ENCODE measurements at places on chromosomes 12 and 14. TPM values are rescaled to one million over a fixed set of nuclear protein-coding genes. Genes with fewer than 3 reads are reported as not detected.

The PTPRR gene
- total RNA-seq = 0.37 TPM

The CDCA3 gene
- 0.39 TPM for total RNA-seq

The IRAK3 gene
- 12.3 TPM for total RNA-seq

The CLEC4A gene
- total RNA-seq = not detected

The SAMD15 gene
- total RNA-seq = 0.39 TPM

The SLC25A21 gene
- total RNA-seq = 0.93 TPM

The SLC16A7 gene
- total RNA-seq = 139 TPM

The LPAR5 gene
- 3.7 TPM for total RNA-seq

The PRH2 gene
- not detected for total RNA-seq

The KRT7 gene
- 58.4 TPM for total RNA-seq

The TTLL5 gene
- total RNA-seq = 15.3 TPM

The RILPL1 gene
- 93.1 TPM for total RNA-seq

The RNF212B gene
- total RNA-seq = not detected

The LTB4R2 gene
- 1.4 TPM for total RNA-seq

The C12orf56 gene
- total RNA-seq = not detected

The GDF3 gene
- total RNA-seq = not detected

The GPR84 gene
- total RNA-seq = not detected

The TAS2R42 gene
- total RNA-seq = not detected

The CD27 gene
- 1.1 TPM for total RNA-seq

The PMCH gene
- total RNA-seq = not detected

The PDE3A gene
- total RNA-seq = 127 TPM

The NOVA1 gene
- 5.1 TPM for total RNA-seq

The CPNE6 gene
- not detected for total RNA-seq

The KRT85 gene
- total RNA-seq = not detected

The LRRC10 gene
- total RNA-seq = 3.1 TPM

The LRR1 gene
- 3.8 TPM for total RNA-seq

The GLIPR1L1 gene
- not detected for total RNA-seq

The VCPKMT gene
- 2.4 TPM for total RNA-seq

The CMA1 gene
- total RNA-seq = not detected

The MAP3K9 gene
- total RNA-seq = 1.6 TPM

The SYCP3 gene
- total RNA-seq = not detected

The CNTN1 gene
- total RNA-seq = 0.16 TPM

The MLH3 gene
- total RNA-seq = 19.1 TPM

The NFATC4 gene
- 12.5 TPM for total RNA-seq

The TAS2R46 gene
- total RNA-seq = not detected

The IFT81 gene
- 12.0 TPM for total RNA-seq

The BEST3 gene
- not detected for total RNA-seq

The AICDA gene
- total RNA-seq = not detected

The KRT2 gene
- not detected for total RNA-seq

The SYT1 gene
- 0.16 TPM for total RNA-seq

The KRT3 gene
- not detected for total RNA-seq

The SRP54 gene
- total RNA-seq = 33.3 TPM

The SIRT4 gene
- 3.1 TPM for total RNA-seq

The TEX22 gene
- total RNA-seq = not detected

The CCDC88C gene
- total RNA-seq = 4.4 TPM

The IAPP gene
- total RNA-seq = not detected

The ANKRD33 gene
- not detected for total RNA-seq

The NCAPD2 gene
- total RNA-seq = 53.5 TPM

The OLR1 gene
- total RNA-seq = 1.6 TPM

The BDKRB1 gene
- total RNA-seq = 20.0 TPM

The P2RX7 gene
- total RNA-seq = 1.9 TPM

All from right atrium auricular region (tissue), 2 donors.